Activated T-cell treated with anti-CD3 and anti-CD28 coated beads, Interleukin-2, amount 50 U/mL, for 48 hours (primary cell): ENCODE measurements at places on chromosomes 3 and 15.

DNA sequence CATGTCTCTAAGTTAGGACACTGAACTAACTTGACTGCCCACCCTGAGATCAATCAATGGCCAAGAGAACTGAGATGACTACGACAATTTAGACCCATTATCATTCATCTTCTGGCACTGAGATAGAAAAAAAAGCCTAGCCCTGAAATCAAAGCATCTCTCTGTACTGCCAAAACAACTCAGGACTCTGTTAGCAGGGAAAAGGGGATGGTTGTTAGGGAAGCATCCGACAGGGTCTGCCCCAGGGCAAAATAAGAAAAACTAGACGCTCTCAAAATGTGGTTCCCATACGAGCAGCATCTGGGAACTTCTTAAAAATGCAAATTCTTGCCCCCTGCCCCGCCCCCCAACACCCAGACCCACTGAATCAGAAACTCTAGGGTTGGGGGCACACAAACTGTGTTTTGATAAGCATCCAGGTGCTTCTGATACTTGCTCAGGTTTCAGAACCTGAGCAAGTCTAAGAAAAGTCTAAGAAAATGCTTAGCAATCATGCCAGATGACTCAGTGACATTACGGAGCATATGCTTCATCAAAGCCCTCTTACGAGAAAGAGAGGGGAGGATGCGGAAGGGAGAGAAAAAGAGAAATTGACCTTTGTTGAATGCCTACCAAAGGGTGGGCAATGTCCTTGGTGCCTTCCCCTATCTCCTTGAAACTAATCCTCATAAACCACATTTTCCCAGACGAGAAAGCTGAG, 172.8 kb upstream of the HES1 start:
- peak; percentile 29 for DNase-seq

- no peak for DNase-seq
Measured at GRCh38 chr15:101461097-101461496, 28.4 kb downstream of the PCSK6 start.

DNA sequence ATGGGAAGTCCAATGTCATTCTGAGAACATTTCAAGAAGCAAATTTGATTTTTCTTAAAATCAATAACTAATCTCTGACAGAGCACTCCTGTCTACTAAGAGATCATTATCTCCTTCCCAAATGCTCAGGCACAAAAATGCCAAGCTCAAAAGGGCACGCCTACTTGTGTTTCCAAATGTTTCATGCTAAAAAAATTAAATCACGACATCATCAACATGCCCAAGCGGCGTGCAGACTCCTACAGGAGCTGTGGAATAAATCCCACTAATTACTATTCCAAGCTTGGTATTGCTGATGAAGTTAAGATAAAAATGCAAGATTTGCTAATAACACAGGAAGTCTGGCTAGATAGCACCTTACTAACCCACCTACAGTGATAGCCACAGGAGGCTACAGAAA, 140.8 kb downstream of the OSBPL10 start:
- DNase-seq: no peak

- no peak for DNase-seq
Measured at GRCh38 chr3:196531418-196531817, 16.3 kb upstream of the SMCO1 start.

DNA sequence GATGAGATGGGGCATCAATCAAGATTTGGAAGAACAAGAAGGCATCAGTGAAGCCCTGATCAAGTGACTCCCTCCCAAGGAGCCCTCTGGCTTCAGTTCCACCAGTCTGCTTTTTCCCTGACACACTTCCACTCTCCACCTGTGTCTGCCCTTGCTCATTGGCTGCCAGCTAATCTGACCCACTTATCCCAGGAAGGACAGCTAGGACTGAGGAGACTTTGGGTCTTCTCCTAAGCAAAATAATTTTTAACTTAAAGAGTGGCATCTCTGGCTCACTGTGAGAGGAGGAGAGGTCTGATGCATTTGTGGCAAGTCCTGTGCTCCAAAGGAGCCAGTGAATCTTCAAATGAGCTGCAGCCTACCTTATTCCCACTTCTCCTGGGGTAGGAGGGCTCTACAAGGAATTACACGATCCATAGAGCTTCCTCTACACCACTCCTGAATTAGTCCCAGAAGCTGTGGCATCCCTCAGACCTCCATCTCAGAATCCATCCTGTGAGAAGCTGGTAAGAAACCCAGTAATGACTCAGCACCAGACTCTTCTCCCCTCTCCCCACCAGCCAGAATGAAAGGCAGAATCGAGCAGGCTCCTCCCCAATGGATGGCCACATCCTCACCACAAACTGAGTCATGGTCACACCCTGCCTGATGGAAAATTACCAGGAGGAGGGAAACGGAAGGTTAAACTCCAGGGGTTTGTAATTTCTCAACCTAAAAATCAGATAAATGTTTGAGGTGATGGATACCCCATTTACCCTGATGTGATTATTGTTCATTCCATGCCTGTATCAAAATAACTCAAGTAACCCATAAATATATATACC, 6.3 kb upstream of the PKM start:
- peak; percentile 85 for DNase-seq

DNA sequence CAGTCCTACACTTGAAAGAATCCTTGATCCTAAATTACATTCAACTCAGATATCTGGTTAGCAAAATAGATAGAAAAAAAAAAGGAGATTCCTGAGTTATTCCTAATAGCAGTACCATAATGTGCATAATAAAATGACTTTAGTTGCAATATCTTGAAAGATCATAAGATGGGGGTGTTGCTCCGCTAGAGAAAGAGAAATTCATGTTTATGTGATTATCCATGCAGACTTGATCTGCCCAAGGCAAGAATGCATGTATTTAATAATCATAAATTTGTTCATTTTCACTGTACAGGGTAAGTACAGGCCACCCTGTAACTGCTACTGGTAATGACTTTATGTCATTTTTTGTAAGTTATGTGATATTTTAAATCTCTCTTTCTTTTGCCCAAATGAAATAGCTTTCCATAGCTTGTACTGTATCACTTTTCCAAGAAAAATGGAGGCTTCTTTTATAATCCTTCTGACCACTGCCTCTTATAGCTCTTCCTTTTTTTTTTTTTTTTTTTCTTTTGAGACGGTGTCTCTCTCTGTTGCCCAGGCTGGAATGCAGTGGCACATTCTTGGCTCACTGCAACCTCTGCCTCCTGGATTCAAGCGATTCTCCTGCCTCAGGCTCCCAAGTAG, 84.6 kb downstream of the HCN4 start:
- DNase-seq: no peak

- DNase-seq: no peak
Measured at GRCh38 chr15:61141497-61142125, 87.5 kb downstream of the RORA start.

- DNase-seq: no peak
Measured at GRCh38 chr3:4897765-4898453, 81.3 kb upstream of the BHLHE40 start.

DNA sequence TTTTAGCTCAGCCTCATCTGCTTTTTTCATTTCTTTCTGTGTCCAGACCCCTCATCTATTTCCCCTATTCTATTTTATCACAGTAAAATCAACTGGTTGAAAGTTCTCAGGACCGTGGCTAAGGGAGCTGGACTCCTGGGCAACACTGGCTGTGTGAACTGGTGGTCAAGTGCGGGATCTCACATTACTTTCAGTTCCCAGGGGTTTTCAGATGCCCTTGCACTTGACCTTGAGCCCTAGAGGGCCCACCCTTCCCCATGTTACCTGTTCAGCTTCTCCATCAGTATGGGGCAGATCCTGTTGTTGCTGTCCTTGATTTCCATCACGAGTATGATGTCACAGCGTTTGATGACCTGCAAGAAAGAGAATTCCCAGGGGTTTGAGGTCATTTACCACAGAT, 2.8 kb downstream of the DNASE1L3 start:
- DNase-seq: no peak

GRCh38 chr3:111700054-111700453, 104.9 kb upstream of the ZBED2 start:
- no peak for DNase-seq

GRCh38 chr3:124676236-124676635, 54.0 kb upstream of the UMPS start:
- DNase-seq: no peak

DNA sequence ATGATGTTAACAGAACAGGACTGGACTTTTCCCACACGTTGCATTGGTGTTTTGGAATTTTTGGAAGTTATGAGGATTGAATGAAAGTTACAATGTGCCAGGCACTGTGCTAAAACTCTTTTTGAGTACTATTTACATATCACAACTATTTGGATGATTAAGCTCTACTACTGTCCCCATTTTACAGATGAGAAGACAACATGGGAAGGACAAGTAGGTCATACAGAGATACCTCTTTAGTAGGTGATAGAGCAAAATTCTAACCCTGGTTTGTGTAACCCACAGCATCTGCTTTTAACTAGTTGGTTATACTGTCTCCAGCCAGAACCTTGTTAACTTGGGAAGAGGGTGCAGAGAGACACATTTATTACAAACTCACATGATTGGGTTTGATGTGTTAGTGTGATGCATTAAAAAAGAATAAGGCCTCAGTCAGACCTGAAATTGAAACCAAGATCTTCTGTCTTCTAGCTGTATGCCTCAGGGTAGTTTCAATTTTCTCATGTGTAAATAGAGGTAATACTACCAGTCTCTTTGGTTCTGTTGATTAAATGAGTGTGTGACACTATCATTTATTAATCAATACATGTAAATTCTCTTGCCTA, 1.4 kb downstream of the NDUFB4 start:
- no peak for DNase-seq

DNA sequence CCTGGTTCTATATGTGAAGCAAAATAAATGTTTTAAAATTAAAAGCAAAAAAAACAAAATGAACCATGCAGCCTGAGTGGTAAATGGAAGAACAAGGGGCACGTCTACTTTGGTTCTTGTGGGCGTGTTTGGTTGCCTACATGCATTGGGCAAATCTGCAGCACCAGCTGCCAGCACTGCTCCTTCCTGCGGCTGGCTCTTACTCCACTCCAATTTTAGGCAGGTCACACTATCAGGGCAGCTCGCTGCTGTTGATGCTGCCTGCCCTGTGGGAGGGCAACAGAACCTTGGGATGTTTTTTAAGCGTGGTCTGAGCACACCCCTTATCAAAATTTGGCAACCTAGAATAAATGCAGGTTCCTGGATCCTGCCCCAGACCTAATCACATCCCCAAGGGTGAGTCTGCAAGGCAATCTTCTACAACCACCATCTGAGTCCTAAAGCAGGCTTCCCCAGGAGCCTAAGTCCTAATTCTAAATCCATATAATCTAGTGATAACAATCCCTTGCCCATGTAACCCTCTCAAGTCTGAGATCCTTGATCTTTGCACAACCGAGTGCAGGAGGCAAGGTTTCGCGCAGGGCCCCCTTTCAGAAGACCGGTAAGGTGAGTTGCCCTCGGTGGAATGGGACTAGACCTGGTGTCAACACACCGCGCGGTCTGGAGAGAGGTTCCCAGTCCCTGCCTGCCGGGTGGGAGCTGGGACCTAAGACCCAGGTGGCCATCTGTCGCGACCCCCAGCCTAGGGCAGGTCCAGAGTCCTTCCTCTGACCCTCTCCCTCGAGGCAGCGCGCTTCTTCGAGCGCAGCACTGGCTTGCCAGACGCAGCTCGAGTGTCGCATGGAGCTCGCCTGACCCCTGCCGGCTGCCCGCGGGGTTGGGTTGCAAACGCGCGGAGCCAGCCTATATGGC, 15.9 kb downstream of the IVD start:
- peak; percentile 92 for DNase-seq

- DNase-seq: no peak
Measured at GRCh38 chr3:151804267-151804666, 9.6 kb upstream of the AADAC start.

DNA sequence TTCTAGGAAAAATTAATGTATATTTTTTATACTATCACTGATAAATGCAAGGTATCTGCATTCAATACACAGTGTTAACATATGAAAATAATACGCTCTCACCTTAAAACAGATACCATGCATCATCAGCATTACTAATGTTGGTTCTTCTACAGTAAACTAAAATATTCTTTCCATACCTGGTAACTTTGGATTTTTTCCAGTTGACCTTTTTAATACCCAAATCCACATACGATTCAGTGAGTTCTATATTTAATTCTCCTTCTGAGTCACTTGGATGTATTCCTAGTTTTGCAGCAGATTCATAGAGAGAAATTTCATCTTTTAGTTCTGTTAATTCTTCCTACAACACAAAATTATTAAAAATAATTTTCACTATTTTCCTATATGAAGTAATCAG, 29.9 kb downstream of the CEP152 start:
- DNase-seq: no peak

GRCh38 chr3:187802928-187803259, 57.6 kb upstream of the BCL6 start:
- peak; percentile 76 for DNase-seq

DNA sequence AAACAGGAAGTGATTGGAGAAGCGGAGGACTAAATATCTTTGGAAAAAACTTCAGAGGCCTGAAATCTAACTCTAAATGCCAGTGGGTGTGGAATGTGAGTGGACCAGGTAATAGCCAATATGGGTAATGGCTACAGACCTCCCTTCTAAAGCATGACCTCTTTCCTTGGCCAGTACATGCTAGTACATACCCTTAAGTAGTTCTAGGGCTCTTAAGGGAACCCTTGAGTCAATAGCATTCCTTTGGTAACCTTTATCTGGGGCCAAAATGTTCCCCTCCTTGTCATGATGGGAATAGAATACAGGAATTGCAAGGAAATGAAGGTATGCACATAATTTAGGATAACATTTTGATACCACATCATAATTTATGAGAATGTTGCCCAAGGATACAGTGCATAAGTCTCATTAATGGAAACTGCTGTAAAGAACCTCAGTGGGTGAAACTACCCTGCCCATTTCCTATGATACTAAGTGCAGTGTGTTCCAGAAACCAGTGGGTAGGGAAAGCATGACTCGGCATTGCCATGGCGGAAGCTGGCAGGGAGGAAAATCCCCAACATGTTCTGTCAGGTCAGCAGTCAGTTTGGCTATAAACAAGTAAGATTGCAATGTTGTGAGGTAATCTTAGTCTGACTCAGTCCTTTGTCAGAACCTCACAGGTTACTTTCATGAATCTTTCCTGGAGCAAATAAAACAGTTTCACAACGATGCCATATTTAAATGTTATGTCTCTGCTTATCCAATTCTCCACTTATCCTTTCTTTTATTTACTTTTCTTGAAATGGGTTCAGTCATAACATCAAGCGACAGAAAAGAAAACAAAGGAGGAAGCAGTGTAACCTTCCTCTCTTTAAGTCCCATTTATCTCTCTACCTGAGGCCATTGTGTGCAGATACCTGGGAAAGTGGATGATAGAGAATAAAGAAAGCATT, 23.5 kb upstream of the RAP2B start:
- DNase-seq: peak; percentile 80

DNA sequence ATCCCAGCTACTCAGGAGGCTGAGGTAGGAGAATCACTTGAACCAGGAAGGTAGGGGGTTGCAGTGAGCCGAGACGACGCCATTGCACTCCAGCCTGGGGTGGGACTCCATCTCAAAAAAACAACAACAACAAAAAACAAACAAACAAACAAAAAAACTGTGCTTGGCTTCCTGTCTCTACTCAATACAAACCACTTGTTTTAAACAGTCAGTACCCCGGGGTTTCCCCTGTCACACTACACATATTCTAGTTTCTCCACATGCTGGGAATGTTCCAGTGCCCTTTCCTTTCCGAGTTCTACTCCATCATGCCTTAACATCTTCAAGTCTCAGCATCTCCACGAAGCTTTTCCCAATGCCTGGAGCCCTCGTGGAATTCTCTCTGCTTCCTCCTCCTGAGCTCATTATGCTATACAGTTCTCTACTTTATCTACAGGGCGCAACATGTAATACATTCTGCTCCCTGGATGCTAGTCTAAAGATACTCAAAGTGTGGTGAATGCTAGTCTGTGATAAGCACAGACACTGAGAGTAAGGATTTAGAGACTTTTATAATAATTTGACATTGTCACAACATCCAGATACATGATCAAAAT, 7.8 kb downstream of the EMC3 start:
- DNase-seq: no peak
